ENCODE measurements at places on chromosomes 2 and 18.

- DNase-seq: no peak
Measured at GRCh38 chr2:201558665-201559064, 84.6 kb downstream of the TMEM237 start.

- DNase-seq: no peak
Measured at GRCh38 chr18:9704233-9705118, 3.6 kb upstream of the RAB31 start.

- no peak for DNase-seq
Measured at GRCh38 chr2:73925853-73926492, 707 bp upstream of the DGUOK start.

GRCh38 chr18:53698907-53699306 lies 525.6 kb downstream of the MBD2 start:
- DNase-seq: no peak

All from germinal center (tissue), 1 donor.